ENCODE measurements at places on chromosomes 12 and 14. TPM values are rescaled to one million over a fixed set of nuclear protein-coding genes. Genes with fewer than 3 reads are reported as not detected.

GPR65 gene
- total RNA-seq = 0.07 TPM

TAMALIN gene
- total RNA-seq = 2.7 TPM

SMARCD1 gene
- total RNA-seq = 37.6 TPM

EP400 gene
- total RNA-seq = 20.2 TPM

KIF26A gene
- total RNA-seq = under 0.01 TPM

RNF10 gene
- total RNA-seq = 189 TPM

OAS3 gene
- 5.5 TPM for total RNA-seq

KCNH3 gene
- 0.33 TPM for total RNA-seq

ZFP36L1 gene
- total RNA-seq = 54.8 TPM

TEDC1 gene
- 3.2 TPM for total RNA-seq

BDKRB2 gene
- 0.73 TPM for total RNA-seq

MANSC4 gene
- not detected for total RNA-seq

APPL2 gene
- total RNA-seq = 56.4 TPM

MGP gene
- 251 TPM for total RNA-seq

KCNC2 gene
- total RNA-seq = not detected

HOXC6 gene
- 2.3 TPM for total RNA-seq

HSPB8 gene
- 33.8 TPM for total RNA-seq

PPM1H gene
- total RNA-seq = 2.9 TPM

CLEC4C gene
- total RNA-seq = not detected

FERMT2 gene
- 153 TPM for total RNA-seq

SYT1 gene
- 25.2 TPM for total RNA-seq

MARS1 gene
- total RNA-seq = 193 TPM

FGF23 gene
- not detected for total RNA-seq

INSM2 gene
- total RNA-seq = not detected

CLEC12A gene
- not detected for total RNA-seq

BORCS5 gene
- total RNA-seq = 14.8 TPM

ZNF268 gene
- total RNA-seq = 30.5 TPM

FAM177A1 gene
- 49.3 TPM for total RNA-seq

TEX52 gene
- not detected for total RNA-seq
